ENCODE measurements at places on chromosomes 5 and 9.

DNA sequence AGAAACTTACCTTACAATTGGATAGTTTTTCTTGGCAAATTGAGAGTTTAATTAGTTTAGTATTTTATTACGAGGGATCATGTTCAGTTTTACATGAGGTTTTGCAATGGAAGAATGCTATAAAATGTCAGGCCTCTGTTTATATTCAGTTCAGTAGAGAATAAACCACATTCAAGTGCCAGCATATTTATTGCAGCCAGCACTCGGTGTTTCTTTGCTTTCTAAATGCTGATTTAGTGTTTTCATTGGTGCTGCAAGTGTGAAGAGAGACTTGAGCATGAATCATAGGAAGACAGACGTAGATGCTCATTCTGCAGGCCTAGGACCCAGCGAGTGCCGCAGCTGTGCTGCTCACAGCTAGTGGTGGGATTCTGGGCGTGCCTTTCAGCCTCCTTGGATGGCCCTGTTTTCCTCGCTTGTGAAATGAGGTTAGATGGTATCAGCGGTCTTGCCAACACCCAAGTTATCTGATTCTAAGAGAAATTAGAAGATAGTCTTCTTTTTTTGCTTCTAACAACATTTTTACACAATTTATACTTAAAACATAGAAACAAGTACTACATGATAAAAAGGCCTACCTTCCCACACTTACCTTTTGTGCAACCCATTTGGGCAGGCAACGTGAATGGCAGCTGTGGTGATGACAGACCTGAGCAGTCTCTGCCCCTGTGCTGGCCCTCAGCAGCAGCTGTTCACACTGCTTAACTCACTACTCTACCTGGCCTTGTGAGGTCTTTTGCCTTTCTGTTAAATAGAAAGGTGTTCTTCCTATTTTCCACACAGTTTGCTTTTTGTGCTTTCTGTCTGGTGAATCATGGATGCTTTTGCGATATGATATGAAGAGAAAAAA, 26.8 kb upstream of the TNFAIP8 start:
- peak; percentile 71 for DNase-seq

DNA sequence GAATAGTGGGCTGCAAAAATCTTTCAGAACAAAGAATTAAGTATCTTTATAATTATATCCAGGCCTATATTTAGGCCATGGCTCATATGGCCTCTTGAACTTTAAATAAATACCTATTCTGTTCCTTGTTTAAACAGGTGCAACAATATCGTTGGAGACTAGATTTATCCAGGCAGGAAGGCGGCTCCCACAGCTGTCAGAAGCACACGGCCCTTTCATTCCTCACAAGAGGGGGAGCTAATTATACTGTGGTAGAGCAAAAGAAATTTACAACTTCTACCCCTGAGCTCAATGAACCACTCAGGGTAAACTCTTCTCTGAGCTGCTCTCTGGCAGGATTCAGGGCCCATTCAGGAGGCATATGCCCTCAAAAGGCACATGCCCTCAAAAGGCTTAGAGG, 31.3 kb downstream of the TMEM174 start:
- no peak for DNase-seq

GRCh38 chr5:144352732-144353317, 182.2 kb downstream of the KCTD16 start:
- no peak for DNase-seq

- no peak for DNase-seq
Observed at GRCh38 chr5:91026466-91026865, 356.7 kb downstream of the ARRDC3 start.

DNA sequence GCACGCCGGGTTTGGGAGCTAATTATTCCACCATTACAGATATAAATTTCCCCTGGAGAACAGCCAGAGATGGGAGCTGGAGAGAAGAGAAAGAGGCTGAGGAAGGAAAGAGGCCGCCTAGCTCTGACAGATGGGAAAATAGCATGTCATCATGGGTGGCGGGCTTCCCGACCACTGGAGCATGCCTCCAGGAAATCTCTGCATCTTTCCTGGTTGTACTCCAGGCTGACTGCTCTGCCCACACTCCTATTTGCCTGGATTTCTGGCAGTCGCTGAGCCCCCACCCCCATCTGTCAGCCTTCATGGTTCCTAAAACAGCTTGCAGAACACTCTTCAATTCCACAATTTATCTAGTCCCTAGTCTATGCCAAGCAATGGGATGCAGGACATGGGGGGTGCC, 14.3 kb upstream of the GABRP start:
- DNase-seq, result no peak

Measured in CD8-positive, alpha-beta T cell (primary cell).